Effector CD8-positive, alpha-beta T cell (primary cell): ENCODE measurements at places on chromosomes 11 and 22.

DNA sequence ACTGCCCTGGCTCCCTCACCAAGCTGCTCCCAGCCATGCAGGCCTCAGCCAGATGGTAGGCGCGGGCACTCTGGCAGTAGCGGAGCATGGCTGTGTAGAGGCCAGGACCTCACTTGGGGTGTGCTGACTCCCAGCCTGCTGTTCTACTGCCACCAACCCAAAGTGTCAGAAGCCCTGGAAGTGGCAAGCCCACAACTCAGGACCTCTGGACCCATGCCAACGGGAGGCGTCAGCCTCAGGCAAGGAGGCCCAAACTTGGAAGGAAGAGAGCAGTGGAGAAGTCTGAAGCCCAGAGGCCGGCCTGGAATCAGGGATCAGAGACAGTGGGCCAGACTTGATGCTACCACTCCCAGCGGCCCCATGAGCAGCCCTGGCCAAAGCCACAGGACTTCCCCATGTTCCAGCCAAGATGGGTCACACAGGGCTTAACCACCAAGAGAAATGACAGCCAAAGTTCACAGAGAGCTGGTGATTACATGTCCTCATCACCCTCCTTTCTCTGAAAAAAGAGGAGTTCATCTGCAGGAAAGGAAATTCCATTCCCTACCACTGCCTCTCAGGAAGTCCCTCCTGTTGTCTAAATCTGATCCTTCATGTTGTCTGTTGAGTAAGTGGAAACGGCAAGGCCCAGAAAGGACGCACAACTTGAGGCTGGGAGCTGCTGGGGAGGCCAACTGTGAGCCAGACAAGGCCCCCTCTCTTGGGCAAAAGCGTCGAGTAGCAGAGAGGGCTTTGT lies 4.4 kb downstream of the ARRB1 start:
- DNase-seq: no peak

GRCh38 chr11:75068559-75068958 lies 28.1 kb downstream of the OR2AT4 start:
- no peak for DNase-seq

DNA sequence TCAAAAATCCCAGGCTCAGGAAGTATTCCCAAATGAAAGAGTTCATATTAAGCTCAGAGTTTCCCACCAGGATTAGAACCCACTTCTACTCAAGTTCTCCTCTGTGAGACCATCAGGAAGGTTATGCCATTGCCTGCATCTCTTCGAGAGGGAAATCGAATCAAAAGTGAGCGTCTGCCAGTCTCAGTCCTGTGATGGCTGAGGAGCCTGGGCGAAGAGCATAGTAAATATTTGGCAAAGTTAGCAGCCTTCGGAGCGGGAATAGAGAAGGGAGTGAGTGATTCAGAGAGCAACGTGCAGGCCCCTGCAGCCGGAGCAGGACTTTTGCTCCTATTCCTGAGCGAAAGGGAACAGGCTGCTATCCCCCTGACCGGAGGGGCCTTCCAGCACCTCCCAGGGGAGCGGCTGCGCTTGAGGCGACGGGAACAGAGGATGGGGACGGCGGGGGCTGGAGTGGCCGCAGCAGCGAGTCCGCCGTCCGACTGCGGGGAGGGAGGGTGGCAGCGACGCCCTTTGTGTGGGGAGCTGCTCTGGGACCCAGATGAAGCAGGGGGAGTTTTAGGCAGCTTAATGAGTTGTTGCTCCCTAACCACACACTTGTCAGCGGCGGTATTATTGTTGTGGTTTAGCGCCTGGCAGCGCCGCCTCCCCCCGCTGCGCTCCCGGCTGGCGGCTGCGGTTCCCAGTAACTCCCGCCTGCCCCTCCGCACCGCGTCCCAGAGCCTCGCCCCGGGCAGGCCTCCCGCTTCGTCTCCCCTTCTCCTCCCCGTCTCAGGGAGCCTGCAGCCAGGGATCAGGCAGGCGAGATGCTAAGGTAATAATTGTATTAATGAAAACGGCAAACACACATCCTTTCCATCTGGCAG lies 21.7 kb upstream of the NRGN start:
- DNase-seq: peak; percentile 10

DNA sequence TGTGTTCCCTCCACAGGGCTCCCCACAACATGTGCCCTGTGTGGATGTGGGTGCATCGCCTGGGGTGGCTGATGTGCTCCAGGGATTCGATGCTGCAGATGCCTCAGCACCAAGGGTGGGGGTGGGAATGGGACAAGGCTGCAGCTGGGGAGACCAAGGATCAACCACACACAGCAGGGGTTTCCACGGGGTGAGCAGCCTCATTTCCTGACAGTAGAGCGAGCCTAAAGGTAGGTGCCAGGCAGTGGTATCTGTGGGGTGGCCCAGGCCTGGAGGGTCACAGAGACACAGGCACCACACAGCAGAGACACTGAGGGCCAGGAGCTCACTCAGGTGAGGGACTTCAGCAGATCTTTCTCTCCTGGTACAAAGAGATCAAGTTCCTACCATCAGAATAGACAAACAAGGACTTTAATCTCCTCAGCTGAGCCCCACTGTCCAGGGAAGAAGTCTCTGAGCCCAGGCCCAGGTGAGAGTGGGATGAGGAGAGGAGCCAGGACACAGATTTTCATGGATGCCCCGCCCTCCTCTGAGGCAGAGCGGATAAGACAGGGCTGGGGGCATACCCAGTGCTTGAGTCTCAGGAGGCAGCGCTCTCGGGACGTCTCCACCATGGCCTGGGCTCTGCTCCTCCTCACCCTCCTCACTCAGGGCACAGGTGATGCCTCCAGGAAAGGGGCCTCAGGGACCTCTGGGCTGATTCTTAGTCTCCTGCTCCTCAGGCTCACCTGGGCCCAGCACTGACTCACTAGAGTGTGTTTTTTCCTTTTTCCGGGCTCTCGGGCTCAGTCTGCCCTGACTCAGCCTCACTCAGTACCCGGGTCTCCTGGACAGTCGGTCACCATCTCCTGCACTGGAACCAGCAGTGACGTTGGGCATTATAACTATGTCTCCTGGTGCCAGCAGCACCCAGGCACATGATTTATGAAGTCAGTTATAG lies 19.7 kb downstream of the GGTLC2 start:
- no peak for DNase-seq

DNA sequence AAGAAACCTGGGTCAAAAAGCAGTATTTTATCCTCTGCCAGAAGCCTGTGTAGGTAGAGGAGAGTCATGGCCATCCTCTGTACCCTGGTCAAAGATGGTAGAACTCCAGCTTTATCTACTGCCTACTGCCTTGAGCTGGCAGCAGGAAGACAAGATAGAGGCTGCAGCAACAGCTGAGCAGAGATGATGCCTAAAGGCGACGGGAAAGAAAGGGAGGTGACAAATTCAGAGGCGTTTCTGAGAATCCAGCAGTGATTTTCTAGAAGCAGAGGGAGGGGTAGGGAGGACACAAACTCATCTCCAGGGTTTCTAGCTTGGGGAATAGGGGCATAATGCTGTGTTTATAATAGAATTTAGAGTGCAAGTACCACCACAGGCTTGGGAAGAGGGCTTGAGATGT lies 15.5 kb upstream of the C1QTNF4 start:
- no peak for DNase-seq

GRCh38 chr11:109148669-109149068 lies 273.3 kb upstream of the C11orf87 start:
- no peak for DNase-seq

DNA sequence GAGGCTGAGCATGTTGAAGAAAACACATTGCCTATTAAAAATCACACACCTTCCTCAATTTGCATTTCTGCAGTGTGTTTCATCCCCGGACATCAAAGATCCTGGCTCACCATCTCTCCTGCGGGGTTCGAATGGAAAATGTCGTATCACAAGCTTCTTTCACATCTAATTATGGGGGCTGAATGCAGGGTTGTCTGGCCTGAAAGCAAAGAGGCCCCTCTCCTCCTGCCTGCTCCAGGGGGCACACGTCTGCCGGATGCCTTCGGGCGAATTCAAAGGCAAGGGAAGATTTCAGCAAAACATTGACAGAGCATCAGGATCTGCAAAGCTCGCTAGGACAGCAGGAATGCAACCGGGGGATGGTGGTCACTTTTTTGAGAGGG lies 1447.7 kb downstream of the TBC1D22A start:
- DNase-seq: no peak

DNA sequence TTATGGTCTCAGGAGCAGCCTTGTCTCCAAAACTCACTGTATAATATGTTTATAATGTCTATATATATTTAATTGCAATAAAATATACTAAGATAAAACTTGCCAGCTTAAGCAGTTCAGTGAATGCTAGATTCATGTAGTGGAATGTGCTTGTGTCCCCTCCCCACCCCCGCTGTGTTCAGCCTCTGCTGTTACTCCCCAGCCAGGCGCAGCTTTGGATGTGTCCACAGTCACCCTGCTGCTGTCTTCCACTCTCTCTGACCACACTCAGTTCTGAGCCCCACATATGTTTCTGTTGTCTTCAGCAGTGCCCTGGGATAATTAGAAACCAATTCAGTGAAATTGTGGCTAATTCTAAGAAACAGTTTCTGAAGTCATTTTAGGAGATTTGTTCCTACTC lies 52.2 kb downstream of the PPFIA1 start:
- DNase-seq: no peak

- DNase-seq: no peak
These were observed 1464.8 kb downstream of the BRD1 start for GRCh38 chr22:48362721-48363404.

DNA sequence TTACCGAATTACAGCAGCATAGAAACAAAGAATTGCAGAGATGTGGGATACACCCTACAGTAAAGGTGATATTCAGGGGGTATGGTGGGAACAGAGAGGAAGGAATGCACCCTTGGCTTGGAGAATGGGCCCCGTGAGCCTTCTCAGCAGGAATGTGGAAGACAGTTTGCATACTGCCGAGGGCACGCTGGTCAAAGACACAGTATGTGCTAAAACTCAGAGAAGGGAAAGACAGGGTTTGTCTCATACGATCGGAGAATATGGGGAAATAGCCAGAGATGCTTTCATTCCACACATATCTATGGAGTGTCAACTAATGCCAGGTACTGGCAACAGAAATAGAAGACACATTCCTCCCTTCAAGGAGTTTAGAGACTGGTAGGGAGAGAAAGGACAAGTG lies 36.9 kb downstream of the UBASH3B start:
- no peak for DNase-seq
